ENCODE measurements at places on chromosomes 6 and 20.

- DNase-seq = no peak
Measured at GRCh38 chr6:7008451-7008988, 99.2 kb upstream of the RREB1 start.

DNA sequence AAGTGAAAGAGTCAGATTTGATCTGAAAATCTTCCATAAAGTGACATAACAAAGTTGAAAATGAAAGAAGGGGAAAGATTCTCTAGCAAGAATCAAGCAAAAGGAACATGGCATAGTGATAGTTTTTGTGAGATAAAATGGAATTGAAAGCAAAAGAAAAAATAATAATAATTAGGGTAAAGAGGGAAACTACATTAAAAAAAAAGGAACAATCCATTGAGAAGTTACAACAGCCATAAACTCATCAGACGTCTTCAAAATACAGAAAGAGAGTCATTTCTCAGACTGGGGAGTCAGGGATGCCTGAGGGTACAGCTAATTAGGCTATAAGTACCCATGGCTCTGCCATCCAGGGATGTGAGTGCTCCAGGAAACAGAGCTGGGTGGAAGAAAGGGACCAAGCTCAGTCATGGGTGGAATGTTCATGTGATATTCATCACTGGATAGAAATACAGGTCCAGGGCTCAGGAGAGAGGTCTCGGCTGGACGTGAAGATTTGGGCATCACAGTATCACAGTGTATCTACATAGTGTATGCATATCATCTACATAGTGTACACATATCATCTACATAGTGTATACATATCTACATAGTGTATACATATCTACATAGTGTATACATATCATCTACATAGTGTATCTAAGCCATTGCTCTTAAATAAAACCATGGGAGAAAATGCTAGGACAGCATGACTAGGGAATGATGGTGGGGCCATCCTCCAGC, 29.4 kb downstream of the DUSP22 start:
- DNase-seq = no peak

GRCh38 chr6:19757036-19757435, 80.1 kb upstream of the ID4 start:
- no peak for DNase-seq

DNA sequence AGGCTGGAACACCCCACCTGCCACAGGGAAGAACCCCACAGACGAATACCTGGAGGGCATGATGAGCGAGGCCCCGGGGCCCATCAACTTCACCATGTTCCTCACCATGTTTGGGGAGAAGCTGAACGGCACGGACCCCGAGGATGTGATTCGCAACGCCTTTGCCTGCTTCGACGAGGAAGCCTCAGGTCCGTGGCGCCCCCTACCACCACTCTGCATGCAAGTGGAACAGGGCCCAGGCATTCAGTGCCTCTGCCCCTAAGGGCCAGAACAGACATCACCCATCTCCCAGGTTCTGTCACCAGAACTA, 6.6 kb downstream of the MYL9 start:
- no peak for DNase-seq

DNA sequence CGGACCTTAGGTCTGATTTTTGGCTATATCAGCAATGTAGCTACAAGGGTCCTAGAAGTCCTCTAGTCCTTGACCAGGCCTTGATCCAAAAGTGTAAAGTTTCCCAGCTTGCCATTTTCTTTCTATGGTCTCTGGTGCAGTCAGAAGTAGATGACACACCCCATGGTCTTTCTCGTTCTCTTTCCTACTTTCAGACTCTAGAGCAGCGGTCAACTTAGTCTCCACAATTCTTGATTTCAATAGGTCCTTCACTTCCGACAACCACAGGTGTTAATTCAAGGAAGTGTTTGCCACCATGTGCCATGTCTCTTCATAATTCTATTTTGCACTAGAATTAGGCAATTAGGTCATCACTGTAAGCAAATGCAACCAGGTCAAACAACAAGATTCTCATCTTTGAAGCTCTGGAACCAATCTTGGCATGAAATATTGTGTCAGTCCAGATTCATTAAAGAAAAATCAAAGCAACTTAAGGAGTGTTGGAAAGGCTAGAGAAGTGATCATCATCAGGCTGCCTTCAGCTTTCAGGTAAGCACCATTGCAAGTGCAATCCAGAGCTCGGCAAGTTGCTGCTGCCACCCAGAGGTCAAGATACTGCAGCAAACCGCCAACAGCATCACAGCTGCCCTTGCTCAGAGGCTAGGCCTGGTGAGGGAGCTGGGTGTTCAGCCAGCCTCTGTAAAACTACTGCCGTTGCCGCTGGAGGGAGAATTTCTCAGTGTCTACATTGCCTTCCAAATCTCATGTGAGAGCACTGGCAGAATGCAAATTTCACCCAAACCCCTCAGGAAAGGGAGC, 5.6 kb upstream of the SYNE1 start:
- no peak for DNase-seq

- no peak for DNase-seq
Measured at GRCh38 chr20:4949833-4950178, 51.5 kb downstream of the SLC23A2 start.

DNA sequence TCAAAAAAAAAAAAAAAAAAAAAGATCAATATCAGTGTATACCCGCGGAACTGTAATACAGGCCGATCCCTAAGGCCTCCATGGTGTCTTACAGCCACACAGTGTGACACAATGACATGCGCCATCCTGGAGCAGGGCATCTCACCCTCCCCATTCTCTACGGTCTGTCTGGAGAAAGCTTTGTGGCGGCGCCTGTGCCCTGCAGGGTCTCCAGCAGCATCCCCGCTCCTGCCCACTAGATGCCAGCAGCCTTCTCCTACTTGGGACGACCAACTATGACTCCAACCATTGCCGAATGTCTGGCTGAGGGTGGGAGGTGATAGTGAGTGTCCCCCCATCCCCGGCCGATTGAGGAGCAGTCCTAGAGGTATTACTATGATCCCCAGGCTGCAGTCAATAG, 558.8 kb upstream of the AGPAT4 start:
- no peak for DNase-seq

DNA sequence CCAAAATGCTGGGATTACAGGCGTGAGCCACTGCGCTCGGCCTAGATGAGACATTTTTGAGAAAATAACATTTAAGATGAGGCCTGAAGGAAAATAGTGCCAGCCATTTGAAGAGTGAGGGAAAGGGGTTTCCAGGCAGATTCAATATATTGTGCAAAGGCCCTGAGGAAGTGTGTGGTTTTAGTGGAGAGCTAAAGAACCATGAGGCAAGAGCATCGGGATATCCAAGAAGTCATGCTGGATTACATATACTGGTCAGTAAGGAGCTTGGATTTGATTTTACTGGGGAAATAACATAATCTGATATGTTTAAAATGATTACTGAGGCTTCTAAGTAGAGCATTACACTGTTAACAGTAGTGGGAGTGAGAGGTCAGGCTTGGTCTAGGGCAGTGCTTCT, 47.0 kb downstream of the CARMIL1 start:
- DNase-seq = no peak

- DNase-seq = no peak
Measured at GRCh38 chr20:53547664-53548239, 45.9 kb downstream of the ZNF217 start.

DNA sequence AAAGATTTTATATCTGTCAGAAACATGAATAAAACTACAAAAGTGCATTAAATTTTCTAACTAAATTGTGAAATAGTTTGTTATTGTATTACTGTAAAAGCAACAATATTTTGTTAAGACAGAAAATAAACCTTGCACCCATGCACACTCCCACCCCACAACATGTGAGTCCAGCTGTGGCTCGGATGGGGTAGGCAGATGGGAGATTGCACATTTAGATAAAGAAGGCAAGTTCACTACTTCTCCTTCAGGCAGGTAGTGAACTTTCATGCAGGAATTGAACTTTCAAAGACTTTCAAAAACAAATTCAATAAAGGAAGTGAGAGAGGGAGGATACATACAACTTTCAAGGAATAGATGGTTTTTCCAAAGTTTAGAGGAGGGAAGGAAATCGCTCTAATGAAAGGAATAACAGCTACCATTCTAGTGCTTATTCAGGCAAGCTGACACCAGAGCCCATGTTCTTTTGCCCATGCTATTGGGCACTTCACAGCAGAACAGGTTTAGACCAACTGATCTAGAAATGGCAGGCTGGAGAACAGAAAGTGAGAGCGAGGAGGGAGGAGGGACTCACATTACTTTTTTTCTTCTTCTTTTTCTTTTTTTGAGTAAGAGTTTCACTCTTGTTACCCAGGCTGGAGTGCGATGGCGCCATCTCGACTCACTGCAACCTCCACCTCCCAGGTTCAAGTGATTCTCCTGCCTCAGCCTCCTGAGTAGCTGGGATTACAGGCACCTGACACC, 28.5 kb downstream of the SF3B5 start:
- DNase-seq = no peak

DNA sequence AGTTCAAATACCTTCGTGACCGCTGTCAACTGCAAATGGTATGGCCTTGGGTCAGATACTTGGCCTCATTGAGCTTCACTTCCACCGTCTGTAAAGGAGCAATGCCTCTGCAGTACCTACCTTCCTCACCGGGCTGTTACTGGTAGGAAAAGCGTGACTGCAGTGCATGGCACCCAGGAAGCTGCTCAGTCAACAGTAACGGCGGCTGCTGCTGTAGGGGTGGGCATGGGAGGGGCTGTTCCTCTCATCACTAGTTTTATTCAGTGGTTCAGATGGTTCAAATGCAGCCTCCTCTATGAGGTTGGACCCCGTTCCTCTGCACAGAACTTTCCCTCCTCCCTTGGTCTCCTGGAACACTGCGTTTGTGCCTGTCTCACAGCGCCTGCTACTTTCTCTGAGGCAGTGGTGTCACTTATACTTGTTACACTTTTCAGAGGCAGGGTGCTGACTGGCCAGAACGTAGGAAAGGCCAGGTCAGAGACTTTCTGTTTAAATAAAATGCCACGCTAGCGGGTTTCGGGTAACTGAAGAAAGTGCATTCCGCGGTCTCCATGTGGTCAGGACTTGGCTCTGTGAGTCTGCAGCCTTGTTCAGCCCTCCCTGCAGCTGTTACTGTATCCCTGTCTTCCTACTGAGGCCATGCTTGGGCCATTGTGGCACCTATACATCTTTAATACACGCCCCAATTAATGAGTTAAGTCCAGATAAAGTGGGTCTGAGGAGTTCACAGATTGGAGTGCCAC, 279.6 kb downstream of the NRN1 start:
- DNase-seq = no peak

GRCh38 chr6:160348223-160349019, at the start of gene SLC22A3:
SLC22A3 (plus strand) TSS chr6:160348378; CDS start chr6:160348420, 42 bp downstream.
- DNase-seq = no peak

DNA sequence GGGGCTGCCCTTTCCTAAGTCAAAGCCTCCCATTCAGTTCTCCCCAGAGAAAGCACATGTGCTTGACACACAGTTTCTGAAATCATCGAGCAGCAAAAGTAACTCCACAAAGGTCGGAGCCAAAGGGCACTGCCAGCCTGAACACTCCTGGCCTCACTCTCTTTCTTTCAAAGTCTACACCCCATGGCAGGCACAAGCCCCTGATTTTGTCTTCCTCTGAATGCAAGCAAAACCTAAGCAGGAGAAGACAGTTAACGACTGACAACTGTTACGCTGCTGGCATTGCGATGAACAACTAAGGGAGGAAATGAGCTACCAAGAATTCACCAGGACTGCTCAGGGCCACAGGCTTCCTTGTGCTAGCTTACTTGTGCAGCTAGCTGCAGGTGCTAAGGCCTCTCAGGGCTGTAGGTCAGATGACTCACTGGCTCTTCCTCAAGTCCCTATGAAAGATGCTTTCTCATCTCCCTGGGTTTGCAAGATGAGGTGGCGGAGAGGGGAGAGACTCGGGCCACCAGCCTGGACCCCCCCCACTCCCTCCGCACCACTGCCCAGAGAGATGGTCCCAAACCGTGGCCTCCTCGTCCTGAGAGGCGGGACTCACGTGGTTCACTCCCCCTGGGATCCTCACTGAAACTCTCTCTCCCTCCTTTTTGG, 208.2 kb downstream of the DLL1 start:
- DNase-seq = no peak

GRCh38 chr6:14472986-14473337, 355.4 kb downstream of the CD83 start:
- DNase-seq = no peak

DNA sequence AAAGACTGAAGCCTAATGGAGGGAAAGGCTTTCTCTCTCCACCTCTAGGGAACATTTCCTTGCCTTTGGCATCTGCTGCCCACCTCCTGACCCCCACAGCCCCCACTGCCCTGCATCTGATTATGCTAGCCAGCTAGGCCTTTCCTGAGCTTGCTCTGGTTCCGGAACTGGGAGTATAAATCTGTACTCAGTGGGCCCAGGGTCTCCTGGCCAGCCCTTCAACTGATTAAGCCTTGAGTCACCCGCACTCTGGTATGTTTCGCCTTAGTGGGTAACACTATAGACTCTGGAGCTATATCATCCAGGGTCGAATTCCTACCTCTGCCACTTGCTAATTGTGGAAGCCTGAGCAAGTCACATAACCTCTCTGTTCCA, 45.6 kb upstream of the RIPOR2 start:
- DNase-seq = no peak

GRCh38 chr6:3696525-3697088, 54.9 kb downstream of the PXDC1 start:
- no peak for DNase-seq

DNA sequence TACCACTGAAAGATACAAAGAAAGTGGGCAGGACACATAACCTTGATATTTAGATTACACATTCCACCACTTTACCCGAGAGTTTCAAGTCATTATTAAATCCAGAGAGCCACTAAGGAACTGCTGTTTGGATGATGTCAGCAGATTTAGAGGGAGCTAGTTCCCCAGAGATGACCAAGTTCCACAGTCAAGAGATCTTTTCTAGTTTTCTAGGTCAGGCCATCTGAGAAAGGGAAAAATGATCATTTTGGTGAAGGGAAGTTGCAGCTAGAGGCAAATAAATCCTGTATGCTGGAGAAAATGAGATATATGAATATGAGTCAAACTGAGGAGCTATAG, 147.8 kb downstream of the HS3ST5 start:
- DNase-seq = no peak

DNA sequence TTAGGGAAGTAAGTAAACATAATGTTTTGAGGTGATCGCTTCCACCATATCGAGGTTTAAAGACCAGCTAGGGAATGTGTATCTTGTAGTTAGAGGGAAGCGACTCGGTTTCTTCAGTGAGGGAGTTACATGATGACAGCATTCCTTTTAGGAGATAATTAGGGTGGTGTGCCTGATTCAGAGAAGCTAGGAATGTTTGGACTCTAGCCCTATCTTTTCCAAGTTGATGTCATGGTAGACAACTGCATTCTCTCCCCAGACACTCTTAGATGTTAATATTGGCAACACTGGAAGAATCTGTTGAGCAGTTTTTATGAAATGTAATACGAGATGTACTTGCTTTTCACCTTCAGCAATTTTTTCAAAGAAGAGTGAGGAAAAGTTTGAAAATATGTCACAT, 12.9 kb upstream of the HIVEP1 start:
- DNase-seq = no peak

DNA sequence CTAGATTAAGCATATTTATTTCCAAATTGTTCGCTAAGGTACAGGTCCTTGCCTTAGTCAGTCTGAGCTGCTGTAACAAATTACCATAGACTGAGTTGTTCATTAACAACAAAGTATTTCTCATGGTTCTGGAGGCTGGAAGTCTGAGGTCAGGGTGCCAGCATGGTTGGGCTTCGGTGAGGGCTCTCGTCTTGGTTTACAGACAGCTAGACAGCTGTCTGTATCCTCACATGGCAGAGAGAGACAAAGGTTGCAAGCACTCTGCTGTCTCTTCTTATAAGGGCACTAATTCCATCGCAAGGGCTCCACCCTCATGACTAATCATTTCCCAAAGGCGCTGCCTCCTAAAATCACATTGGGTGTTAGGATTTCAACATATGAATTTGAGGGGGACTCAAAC, 115.3 kb upstream of the GMDS start:
- DNase-seq = no peak

GRCh38 chr6:42726026-42726425, 3.6 kb upstream of the PRPH2 start:
- no peak for DNase-seq

- DNase-seq = no peak
Measured at GRCh38 chr20:9663423-9663822, 149.0 kb downstream of the LAMP5 start.

Data from cortex of kidney (tissue), 1 donor.